ENCODE measurements at places on chromosomes 5 and 9.

- DNase-seq, result no peak
These were observed 41.2 kb downstream of the FREM1 start for GRCh38 chr9:14868772-14869583.

GRCh38 chr9:18114559-18115475, 359.1 kb upstream of the ADAMTSL1 start:
- no peak for DNase-seq

DNA sequence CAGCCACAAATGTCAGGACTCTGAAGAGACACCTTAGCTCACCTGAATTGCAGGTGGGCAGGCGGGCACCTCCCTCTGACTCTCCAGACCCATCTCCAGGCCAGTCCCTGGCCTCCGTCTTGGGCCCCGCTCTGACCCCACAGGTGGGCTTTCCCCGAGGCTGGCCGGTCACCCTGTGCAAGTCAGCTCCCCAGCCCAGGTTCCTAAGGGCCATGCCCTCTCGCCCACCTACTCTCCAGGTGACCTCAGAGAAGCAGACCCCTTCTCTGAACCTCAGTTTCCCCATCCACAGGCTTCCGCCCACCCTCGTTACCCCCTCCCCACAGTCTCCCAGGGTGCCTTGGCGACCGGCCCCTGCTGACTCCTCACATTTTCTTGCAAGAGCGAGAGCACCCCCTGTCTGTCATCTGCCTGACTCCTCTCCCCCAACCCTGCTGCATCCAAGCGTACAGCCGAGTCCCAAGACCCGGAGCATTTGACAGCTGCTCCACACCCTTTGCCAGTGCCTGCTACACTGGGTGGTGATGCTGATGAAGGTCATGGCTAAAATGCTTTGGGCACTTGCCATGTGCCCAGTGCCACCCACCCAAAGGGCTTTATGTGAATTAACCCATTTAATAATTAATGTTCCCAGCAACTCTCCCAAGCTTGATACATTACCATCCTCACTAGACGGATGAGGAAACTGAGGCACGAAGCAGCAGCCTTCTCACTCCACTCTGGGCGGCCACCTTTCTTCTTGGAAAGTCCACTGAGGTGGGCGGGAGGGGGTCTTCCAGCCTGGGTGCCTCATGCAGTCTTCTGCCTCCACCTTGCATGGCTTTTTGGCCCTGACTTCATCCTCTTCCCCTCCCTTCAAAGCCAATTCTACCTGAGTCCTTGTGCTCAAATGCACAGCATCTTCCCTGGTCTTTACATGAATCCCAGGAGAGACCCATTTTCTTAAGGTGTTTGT, 51.1 kb upstream of the ORM1 start:
- no peak for DNase-seq

- DNase-seq, result no peak
These were observed 11.8 kb upstream of the ZDHHC11 start for GRCh38 chr5:862367-863243.

- DNase-seq, result no peak
These were observed 175.5 kb upstream of the TUT7 start for GRCh38 chr9:86529496-86530275.

GRCh38 chr5:55232985-55233928, at the start of gene CCNO:
Gene CCNO, minus strand, starts transcription at chr5:55233608. Its CDS starts 85 bp downstream, at chr5:55233523.
- no peak for DNase-seq

GRCh38 chr9:8384091-8384490, 584.5 kb upstream of the DMAC1 start:
- DNase-seq, result no peak

Data from stimulated activated CD8-positive, alpha-beta memory T cell treated with anti-CD3 and anti-CD28 coated beads, Interleukin-12 subunit alpha, Interleukin-12 subunit beta, amount 100 ng/mL, for 1 hour (primary cell).